Stimulated activated naive CD8-positive, alpha-beta T cell treated with anti-CD3 and anti-CD28 coated beads, Interleukin-15, amount 100 ng/mL, for 72 hours (primary cell): ENCODE measurements at places on chromosomes 3 and 15.
A peak's percentile ranks its signal among the peaks of the same experiment; 100 is the strongest.

- no peak for DNase-seq
These were observed 46.1 kb downstream of the SCAP start for GRCh38 chr3:47429476-47430270.

GRCh38 chr3:33665294-33665693, 52.8 kb downstream of the CLASP2 start:
- DNase-seq, result no peak

GRCh38 chr3:51686512-51687215, 15.6 kb downstream of the TEX264 start:
- peak; percentile 59 for DNase-seq

- peak; percentile 7 for DNase-seq
These were observed 106.6 kb downstream of the SSR3 start for GRCh38 chr3:156448300-156448699.

- no peak for DNase-seq
These were observed 3.0 kb downstream of the HEG1 start for GRCh38 chr3:125052624-125053303.

DNA sequence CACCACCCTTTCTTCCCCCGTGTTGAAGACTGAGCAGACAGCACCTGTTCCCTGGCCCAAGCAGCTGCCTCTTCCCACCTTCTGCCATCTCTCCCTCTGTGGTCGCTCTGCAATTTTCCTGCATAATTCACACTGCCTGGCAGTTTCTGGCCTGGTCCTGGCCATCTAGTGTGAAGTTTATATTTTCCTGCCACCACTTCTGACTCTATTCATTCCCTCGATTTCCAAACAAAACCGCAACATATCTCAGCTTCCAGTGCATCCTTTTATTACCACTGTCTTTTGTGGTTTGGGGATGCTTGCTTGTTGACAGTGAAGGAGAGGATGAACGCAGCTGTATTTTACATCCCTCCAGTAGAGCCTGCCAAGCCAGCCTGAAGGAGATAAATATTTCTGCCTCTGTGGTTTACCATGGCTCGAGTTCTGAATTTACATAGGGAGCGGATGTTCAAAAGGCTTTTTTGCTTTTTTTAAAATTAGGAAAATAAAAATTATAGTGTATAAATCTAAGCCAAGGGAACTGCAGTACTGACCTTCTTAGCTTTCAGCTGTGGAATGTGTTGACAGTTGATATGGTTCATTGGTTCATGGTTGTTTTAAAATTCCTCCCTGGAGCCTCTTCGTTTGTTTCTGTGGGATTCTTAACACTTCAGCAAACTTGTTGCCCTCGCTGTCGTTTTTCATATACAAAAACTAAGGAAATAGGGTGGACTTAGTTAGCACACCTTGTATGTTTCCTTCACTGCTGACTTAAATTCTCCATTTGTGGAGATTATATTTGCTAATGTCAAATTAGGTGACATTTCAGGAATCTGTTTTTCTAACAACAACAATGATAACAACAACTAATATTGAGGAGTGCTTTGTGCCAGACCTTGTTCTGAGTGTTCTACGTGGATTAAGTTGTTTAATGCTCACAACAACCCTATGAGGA, 250.5 kb downstream of the ADAMTSL3 start:
- DNase-seq, result no peak

DNA sequence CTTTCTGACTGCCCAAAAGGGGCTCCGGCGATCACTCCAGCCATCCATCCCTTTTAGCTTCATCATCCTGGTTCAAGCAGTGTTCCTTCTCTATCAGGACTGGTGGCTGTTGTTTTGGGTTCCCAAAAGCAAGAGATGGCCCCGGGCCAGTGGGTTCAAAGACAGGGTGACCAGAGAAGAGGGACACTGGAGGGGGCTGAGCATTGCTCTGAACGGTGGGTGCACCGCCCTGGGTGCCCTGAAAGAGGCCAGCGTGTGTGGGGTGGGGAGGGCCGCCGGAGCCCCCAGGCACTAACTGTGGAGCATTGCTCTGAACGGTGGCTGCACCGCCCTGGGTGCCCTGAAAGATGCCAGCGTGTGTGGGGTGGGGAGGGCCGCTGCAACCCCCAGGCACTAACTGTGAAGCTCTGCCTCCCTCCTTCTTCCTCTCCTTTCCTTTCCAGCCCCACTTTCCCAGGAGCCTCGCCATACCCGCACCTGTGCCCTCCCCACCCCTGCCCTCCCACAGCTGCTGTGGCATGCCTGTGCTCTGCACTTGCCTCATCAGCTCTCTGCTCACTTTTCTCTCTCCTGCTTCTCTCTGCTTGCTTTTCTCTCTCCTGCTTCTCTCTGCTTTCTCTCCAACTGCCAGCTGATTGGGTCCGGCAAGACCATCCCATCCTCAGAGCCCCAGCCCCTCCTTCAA, 37.4 kb upstream of the OR4F6 start:
- DNase-seq, result no peak

GRCh38 chr15:63277893-63278456, 570 bp downstream of the APH1B start:
- no peak for DNase-seq

DNA sequence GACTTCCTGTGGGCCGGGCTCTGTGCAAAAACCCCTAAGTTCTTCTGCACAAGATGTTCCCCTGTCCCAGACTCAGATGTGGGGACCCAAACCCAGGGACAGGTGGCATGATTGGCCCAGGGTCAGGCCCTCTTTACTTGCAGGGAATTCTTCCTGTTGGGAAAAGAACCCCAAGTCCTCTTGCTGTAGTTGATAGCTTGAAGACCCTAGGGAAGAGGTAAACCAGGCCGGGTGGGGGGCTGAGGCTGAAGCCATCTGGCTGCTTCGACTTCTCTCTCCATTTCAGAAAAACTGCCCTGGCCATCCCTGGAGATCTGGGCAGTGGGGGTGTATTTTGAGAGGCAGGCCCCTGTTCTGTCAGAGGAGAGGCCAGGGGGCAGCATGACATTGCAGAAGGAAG, 23.5 kb downstream of the SSUH2 start:
- DNase-seq, result no peak

DNA sequence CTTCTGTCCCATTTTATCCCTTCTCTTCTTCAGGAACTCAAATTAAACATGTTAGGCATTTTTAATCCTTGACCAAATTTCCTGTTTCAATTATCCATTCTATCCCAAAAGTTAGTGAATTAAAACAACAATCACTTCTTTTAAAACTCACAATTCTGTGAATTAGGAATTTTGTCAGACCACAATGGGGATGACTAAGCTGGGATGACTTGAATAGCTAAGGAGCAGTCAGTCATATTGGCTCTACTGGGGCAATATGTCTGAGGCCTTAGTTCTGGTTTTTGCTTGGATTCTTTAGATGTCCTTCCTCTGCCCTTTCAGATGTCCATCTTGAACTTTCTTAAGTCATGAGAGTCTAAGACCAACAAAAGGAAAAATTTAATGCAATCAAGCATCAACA, 178.2 kb upstream of the TGFBR2 start:
- no peak for DNase-seq

- DNase-seq, result no peak
These were observed 62.9 kb upstream of the NR2E3 start for GRCh38 chr15:71747128-71748083.

DNA sequence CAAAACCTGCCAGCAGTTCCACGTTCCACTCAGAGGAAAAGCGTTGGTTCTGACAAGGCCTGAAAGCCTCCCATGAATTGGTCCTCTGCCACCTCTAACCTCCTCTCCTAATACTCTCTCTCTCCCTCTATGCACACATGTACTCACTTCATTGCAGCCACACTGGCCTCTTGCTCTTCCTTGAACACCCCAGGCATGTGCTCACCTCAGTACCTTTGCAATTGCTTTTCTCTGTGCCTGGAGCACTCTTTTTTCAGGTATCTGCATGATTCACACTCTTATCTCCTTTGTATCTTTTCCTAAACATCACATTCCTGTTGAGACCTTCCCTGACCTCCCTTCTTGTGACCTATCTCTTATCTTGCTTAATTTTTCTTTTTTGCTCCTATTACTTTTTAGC, 178.2 kb upstream of the FEZF2 start:
- no peak for DNase-seq

- DNase-seq, result no peak
These were observed 48.2 kb downstream of the ZNF148 start for GRCh38 chr3:125326957-125327356.

GRCh38 chr15:61011576-61012336, 217.3 kb downstream of the RORA start:
- DNase-seq, result no peak

- DNase-seq, result peak; percentile 49
These were observed 64.0 kb downstream of the KAT2B start for GRCh38 chr3:20104167-20104661.

- DNase-seq, result no peak
These were observed 19.2 kb downstream of the EID1 start for GRCh38 chr15:48896869-48897814.

DNA sequence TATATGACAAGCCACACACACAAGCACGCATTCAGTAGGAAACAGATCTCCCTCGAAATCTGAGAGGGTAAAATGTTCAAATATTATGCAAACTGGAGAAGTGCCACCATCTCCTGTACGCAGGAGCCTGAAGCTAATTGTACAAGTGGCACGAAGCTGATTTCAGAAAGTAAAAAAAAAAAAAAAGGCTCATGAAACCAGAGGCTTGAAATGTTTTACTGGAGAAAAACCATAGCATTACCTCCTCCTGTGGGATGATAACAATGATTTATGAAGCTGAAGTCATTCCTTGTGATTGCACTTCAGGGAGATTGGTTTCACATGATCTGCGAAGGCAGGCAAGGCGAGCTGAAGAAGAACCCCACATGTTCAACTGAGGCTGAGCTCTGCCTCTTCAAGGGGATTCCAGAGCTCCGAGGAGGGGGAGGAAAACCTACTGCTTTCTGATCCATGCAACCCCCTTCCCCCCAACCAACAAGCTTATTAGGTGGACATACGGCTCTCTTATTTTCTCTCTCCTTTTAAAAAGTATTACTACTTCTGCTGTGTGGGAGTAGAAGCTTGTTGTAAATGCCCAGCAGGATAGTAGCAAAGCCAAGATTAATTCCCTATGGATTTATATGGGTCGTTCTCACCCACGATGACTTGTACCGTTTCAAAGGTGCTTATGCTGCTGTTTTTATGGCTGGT, 101.1 kb downstream of the GREM1 start:
- DNase-seq, result no peak

- DNase-seq, result no peak
These were observed 60.2 kb downstream of the SYNPR start for GRCh38 chr3:63338351-63338750.

- no peak for DNase-seq
These were observed 27.5 kb downstream of the NR1I2 start for GRCh38 chr3:119809249-119810017.

DNA sequence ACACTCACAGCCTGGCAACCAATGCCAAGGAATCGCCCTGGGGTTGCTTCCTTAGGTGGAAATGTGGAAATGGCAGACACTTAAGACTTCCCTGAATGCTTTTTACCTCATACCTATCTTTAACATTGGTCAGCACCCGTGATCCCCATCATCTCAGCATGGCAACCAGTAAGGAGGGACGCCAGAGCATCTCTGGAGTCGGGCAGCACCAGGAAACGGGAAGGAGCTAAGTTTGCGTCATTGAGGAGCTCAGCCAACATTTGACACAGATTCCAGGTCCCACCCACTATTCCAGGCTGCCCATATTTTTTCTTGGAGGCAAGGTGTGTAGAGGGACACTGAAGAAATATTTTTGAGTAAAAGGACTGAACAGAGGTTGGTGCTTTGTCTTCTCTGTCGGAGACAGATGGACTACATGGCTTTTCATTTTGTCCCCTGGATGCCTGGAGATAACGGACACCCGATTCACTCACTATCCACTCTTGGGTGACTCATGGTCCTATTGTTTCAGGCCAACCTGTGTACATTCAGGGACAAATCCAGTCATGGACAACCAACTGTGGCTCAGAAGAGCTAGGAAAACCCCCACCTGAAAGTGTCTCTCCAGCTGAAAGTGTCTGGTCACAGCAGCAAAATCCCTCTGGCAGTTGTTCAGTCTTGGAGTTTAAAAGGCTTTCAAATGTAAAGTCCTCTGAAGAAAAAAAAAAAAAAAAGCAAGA, 70.4 kb upstream of the OXTR start:
- no peak for DNase-seq

DNA sequence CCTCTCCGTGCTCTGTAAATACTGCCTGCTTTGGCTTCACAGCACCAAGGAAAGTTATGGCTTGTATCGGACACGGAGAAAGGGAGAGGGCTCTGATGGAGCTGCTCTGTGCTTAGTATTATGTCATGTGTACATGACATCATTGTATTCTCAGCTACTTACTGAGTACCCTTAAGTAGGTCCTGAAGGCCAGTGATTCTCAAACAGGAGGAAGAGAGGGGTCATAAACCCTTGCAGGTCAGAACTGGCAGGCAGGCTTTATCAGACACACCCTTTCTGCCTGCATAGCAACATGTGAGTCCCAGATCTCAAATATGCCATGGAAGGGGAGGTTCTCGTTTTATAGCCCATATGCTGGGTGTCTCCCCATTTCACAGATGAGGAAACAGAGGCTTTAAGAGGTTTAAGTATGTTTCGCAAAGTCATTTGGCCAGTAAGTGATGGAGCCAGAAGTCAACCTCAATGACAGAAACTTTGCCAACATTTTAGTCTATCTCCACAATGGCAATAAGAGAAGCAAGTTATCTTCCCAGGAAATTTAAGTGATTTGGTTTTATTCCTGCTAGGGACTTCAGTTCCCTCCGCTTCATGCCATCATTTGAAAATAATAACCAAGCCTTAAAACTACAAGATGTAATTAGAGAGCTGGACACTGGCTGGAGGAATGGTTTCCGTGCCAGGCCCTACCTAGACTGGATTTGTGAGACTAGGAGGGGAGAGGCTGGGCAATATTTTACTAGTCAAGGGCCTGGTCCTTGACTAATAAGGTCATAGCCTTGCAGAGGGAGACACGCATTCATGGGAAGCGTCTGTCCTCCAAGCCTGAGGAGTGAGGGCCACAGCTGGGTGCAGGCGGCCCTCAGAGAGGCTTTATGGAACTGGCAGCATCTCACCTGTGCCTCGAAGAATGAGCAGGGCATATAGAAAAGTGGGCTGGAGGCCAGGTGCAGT, 133.0 kb downstream of the XXYLT1 start:
- DNase-seq, result no peak
